ENCODE measurements at places on chromosomes 13 and 19.

DNA sequence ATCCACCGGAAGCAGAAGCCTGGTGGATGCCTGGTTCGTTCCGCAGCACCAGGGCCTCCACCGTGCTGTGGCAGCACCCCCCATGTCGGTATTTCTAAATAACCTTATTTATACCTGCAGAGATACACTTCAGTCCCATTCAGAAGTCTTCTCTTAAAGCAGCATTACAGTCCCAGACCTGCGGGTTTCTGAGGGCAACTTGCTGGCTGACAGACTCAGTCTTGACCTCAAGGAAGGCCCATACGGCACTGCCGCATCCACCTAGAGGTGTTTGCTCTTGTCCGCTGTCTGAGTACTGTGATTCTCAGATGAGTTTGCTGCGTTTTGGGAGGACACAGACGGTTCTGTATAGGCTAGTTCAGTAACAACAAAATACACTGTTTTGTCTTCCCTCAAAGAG lies 16.9 kb upstream of the TEX29 start:
- DNase-seq, result no peak

GRCh38 chr19:10812196-10812595 lies 23.8 kb downstream of the TMED1 start:
- DNase-seq, result no peak

DNA sequence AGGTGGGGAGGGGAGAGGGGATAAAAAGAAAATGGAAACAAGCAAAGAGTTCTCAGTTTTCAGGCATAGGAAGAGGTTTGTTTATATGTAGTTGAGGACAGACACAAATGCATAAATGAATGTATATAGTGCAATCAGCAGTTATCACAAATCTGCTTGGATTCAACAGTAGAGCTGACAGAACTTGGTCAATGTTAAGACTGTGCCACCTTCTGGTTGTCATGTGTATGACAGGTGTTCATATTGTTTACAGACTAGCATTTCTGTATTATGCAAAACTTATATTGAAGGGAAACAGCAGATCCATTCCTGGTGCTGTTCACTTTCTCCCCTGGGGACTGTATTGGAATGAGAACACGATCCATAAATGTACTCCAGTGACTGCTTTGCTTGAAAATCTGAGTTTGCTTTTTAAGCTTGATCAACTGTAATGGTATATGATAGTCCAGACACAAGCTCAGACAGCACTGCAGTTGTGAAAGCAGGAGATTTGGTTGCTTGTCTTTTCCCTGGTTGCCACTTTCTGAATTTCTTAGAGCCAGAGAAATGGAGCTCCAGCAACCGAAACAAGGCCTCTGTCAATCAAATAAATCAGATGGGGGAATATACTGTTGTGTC lies 319.5 kb upstream of the OBI1 start:
- DNase-seq, result peak; percentile 79

- DNase-seq, result no peak
Measured at GRCh38 chr13:96474181-96474557, 384.3 kb downstream of the HS6ST3 start.

- peak; percentile 21 for DNase-seq
Measured at GRCh38 chr19:36771261-36772231, 1.1 kb downstream of the ZNF850 start.

DNA sequence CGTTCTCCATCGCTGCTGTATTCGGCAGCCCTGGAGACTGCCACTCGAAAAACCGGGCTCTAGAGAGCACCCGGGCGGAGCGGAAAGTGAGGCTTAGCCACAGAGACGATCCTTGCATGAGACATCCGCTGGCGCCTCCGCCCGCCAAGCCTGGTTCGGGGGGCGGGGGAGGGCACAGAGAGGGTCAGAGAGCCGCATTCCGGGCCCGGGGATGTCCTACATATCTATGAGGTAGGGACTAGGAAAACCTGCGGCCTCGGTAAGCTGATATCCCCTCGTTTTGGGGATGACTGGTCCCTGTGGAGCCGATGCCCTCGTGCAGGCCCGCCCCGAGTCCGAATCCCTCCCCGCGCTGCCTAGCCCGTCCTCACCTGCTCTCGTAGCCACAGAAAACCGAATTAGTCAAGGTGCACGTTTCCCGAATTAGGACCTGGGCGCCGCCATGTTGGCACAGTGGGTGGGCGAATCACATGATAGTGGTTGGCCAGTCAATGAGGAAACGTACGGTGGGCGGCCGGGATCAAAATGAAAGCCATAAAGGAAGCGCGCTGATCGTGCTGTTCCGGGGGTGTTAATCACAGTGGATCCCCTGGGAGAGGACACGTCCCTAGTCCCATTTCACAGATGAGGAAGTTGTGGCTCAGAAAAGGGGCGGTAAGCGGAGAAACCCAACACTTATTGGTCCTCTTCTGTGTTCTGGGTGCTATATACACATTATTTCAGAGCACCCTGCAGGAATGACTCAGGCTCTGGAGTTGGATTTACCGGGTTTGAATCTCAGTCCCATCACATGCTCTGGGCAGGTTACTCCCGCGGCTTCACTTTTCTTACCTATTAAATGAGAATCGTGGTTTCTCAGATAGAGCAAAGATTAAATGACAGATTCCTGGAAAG lies at the start of gene TRMT1:
Gene TRMT1 (minus strand): TSS at position 459 of the 894 bp plus-strand sequence. CDS start 341 bp downstream, at position 118.
- DNase-seq, result peak; percentile 92

GRCh38 chr13:34346626-34347025 lies 528.7 kb downstream of the RFC3 start:
- no peak for DNase-seq

DNA sequence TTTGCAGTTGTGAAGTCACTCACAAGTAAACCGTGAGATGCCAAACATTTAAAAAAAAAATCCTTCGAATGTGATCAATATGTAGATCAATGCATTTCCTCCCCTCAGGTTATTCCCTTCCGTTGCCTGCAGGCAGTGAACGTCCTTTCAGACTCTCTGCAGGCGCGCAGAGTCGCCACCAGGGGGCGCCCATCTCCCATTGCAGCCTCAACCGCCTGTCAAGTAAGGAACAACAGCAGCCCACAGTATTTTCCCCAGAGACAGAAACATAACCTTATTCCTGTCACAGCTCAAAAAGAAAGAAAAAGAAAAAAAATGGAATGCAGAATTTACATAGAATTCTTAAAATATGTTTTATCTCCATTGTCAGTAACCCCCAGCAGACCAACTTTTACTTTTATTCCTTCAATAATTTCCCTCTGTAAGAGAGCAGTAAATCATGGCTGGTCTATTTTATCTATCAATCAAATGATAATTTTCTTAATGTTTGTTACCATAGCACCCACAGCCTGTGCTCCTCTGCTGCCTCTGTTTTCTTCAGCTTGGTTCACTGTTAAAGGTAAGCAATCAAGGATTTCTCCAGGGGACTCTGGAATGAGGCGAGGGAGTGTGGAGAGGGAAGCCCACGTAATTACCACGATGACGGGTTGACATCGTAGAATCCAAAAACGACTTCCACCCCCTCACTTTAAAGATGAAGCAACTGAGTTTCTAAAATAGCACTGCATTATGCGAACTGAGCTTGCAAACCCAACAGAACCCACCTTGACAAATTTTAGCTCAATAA lies 637.6 kb upstream of the ARGLU1 start:
- peak; percentile 88 for DNase-seq
